NCI-H1417 treated with DMSO at 0.1 percent for 48 hours (cell line): ENCODE measurements at places on chromosomes 5 and 9.
A peak's percentile ranks its signal among the peaks of the same experiment; 100 is the strongest.

DNA sequence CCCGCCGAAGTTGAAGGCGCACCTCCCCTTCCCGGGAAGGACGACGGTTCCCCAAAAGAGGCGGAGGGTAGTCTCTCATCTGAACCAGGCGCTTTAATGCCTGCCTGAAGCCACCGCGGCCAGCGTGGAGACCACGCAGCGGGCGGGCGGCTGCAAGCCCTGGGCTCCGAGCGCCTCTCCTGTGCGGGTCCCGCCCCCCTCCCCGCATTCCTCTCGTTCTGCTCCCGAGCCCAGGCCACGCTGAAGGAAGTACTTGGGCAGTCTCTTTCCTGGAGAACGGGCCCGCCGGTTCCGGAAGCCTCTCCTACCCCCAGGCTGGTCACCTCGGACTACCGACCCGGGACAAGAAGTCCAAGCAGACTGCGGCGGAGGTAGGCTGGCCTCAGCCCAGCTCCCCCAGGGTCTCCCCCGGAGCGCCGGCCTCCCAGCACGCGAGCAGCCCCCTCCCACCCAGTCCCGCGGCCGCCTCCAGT lies 571 bp downstream of the PPIC start:
- DNase-seq = no peak

GRCh38 chr5:14793851-14794250 lies 77.7 kb downstream of the ANKH start:
- DNase-seq = no peak

DNA sequence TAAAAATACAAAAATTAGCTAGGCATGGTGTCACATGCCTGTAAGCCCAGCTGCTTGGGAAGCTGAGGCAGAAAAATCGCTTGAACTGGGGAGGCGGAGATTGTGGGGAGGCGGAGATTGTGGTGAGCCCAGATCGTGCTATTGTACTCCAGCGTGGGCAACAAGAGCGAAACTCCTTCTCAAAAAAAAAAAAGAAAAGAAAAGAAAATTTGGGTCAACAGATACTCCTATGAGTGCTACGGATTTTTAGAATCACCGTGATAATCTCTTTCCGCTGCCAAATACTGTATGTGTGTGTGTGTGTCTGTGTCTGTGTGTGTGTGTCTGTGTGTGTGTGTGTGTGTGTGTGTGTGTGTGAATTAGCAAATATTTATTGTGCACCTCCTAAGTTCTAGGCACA lies 64.4 kb downstream of the ARRDC3 start:
- no peak for DNase-seq

DNA sequence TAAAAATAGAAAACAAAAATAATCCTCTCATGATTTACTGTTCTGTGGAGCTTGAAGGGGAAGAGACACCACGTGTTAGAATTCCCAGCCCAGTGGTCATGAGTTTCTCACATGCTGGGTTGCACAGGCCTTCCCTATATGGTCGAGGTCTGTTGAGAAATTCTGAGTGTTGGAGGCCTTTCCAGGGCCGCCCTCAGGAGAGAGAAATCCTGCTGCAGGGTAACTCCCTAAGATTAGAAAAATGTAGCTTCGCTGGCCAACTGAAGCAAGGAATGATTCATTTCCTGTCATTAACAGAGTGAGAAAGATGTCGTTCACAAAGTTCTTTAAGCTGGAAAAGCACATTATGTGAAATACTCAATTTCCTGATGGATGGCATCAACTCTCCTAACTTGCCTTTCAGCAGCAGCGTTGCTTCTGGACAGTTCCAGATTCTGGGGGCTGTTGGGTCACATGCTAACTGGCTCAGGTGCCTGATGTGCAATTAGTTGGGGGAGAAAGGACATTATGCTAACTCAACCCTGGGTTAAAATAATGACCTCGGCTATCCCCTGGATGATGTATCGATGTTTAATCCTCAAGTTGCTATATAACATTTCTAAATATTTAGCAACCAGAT lies 104.8 kb upstream of the CD180 start:
- no peak for DNase-seq

DNA sequence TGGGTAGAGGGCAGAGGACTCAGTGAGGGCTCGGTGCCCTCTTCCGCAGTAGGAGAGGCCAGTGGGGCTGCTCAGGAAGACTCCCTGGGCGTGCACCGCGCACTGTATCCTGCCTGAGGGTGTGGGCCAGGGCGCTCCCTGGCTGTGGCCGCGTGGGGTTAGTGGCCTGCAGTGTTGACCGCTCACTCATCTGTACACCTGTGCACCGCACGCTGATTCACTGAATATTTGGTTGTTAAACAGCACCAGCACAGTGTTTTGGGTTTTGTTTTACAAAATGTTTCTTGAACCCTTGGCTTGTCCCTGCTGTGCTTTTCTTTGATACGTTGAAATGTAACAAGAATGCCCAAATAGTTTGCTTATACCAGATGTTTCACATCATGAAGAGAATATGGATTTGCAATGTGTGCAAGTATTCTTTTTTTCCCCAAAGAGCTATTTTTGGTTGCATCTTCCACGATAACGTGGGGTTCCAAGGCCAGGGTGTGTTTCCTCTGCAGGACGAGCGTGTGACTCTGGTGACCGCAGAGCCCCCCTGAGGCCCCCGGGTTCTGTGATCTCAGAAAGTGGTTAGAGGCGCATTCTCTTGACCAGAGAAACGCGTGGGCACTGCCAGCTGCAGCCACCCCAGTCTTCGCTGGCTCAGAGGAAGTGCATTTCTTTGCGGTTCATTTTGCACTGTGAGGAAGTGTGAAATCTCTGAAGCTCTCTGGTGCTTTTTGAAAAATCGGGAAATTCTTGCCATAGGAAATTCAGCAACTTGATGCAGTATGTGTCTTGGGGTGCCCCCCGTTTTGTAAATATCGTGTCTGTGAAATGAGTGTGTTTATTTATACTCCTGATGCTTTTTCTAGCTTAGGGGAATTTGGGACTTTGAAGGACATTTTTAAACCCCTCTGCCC lies 46.9 kb downstream of the AHRR start:
- no peak for DNase-seq

GRCh38 chr9:72575666-72576065 lies 54.3 kb downstream of the TMC1 start:
- DNase-seq = no peak

DNA sequence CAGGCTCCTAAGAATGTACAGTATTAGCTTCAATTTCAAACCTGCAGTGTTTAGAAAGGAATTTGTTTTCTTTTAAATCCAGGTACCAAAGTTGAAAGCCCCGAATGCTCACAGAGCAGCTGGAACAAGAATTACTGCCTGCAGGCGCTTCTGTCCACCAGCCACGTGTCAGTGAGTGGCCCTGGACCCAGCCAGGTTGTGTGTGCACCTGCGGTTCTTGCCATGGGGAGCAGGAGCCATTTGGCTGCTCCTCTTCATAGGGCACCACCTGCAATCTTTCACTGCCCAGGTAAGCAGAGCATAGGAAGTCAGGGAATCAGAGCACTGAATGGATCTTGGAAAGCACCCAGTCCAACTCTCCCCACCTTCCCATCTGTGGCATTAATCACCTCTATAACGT lies 79.5 kb upstream of the PIP5K1B start:
- DNase-seq = no peak

DNA sequence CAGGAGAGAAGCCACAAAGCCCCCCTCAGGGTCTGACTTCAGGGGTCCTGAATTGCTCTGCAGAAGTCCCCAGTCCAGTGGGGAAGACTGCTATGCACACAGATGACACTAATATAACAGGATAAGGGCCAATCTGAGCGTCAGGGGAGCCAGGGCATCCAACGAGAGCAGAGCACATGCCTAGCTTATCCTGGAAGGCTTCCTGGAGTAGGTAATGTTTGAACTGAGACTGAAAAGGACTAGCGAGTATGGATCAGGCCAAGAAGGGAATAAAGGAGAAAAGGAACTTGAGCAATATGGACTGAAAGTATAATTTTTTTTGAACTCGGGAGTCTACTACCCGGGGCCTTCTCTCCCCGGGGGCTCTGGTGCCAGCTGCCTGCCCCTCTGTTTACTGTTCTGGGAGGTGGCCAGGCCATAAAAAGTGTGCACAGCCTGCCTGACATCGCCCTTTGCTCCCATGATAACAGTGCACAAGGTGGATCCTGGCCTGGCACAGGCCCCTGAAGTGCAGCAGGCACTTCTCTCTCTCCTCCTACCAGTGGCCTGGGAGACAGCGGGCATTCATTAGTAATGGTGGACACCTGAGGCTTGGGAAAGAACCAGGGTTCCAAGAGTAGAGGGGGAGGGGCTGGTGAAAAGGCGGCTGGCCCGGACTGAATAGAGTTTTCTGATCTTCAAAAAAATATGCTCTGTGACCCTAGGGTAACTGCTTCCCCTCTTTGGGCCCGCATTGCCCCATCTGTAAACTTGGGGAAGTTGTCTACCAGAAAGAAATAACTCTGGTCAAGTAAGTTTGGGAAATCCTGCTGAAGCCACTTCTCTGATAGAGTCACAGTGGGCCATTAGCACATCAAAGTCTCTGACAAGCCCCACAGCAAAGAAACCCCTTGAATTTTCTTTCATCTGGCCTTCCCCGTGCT lies 4.6 kb upstream of the SLC6A7 start:
- DNase-seq = no peak

DNA sequence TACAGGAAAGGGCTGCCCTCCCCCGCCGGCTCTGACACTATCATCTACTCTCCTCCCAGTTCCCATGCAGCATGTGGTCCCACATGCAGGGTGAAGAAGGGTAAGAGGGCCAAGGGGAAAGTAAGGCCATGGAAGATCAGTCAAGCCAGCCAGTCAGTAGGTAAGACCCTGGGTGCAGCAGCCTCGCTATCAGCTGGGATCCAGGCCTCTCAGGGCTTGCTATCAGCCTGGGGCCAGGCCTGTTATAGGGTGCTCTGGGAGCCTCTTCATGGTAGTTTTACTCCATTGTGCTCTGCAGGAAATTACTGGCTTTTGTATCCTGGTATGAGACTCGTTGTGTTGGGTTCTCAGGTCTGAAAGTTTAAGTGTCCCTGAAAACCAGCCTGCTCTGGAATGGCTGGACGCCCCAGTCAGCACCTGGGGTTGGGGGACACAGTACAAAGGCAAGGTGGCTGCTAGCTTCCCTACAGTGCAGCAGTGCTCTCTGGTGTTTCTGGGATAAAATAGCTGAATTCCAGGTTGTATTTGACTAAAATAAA lies 21.4 kb downstream of the SLC22A4 start:
- DNase-seq = no peak

GRCh38 chr9:31140316-31140715 lies 1244.1 kb upstream of the ACO1 start:
- DNase-seq = no peak

- DNase-seq = no peak
These were observed 38.1 kb upstream of the VLDLR start for GRCh38 chr9:2583308-2584013.

- DNase-seq = no peak
These were observed 82.2 kb downstream of the PRELID2 start for GRCh38 chr5:145752947-145753346.

GRCh38 chr9:109251080-109251775 lies 69.6 kb downstream of the EPB41L4B start:
- peak; percentile 97 for DNase-seq

DNA sequence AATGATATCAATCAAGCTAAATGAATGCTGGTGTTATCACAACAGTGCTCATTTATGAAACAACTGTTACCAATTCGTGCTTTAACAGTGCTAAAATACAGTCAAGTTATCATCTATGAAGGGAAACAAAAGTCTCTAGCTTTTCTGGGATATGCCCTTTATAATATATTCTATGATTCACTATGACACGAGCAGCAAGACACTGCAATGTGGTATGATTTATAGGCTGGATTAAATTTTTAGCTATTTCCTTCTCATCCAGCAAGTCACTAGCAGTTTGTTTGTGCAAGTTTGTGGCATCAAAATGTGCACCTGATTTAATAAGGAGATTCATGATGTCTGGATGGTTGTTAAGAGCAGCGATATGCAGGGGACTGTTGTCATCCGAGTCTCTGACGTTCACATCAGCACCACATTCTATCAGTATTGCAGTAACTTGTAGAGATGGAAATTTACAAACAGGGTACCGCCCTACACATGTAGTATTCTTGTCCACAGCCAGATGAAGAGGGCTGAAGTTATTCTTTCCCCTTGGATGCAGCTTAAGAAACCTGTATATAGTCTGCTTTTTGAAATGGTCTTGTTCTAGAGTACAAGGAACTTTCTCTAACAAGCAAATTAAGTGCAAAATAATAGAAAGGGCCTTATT lies 20.3 kb downstream of the FEM1C start:
- DNase-seq = no peak

- no peak for DNase-seq
These were observed 19.1 kb upstream of the TTLL11 start for GRCh38 chr9:122112238-122112637.

- no peak for DNase-seq
These were observed 43.7 kb upstream of the TRPC7 start for GRCh38 chr5:136409000-136409399.

GRCh38 chr9:97491216-97491999 lies 10.1 kb upstream of the TMOD1 start:
- no peak for DNase-seq

DNA sequence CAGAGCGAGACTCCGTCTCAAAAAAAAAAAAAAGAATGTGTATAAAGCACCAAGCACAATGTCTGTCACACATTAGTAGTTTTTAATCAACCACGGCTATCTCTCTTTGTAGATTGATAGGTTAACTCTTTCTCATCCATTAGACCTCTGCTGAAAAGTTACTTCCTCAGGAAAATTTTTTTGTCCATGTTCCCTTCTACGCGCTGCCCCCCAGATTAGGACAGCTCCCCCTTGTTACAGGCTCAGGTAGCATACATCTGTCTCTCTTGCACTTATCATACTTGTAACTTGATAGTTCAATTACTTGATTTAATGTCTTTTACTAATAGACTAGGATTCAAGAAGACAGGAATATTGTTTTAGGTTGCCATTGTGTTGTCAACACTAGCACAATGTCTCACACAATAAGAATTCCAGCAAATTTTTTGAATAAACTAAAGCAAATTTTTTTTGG lies 1.5 kb downstream of the SPDL1 start:
- no peak for DNase-seq

- no peak for DNase-seq
These were observed 20.4 kb downstream of the ANKS6 start for GRCh38 chr9:98775831-98776441.

DNA sequence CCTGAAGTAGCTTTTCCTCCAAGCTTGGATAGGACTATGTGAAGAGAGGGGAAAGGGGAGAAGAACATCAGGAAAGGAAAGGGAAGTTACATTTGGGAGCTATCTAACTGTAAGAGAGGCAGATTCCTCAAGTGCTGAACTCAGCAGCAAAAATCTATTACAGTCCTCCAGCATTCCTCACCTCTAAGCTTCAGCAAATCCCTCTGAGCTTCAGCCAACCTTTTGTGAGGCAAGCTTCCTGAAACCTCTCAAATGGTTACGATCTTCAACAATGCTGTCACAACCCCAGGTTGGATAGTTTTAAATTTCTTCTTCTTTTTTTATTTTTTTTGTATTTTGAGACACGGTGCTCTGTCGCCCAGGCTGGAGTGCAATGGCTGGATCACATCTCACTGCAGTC lies 2.5 kb upstream of the RNF38 start:
- DNase-seq = no peak

- no peak for DNase-seq
These were observed 26.9 kb downstream of the KLF4 start for GRCh38 chr9:107462691-107463090.

GRCh38 chr5:112329419-112330090 lies 89.5 kb downstream of the EPB41L4A start:
- no peak for DNase-seq

- DNase-seq = no peak
These were observed 4.6 kb downstream of the TGFBR1 start for GRCh38 chr9:99109522-99109921.

GRCh38 chr9:87256973-87257372 lies 240.7 kb upstream of the DAPK1 start:
- no peak for DNase-seq

GRCh38 chr9:79953908-79954307 lies 382.1 kb downstream of the TLE4 start:
- no peak for DNase-seq

GRCh38 chr5:126368239-126368812 lies 54.9 kb upstream of the GRAMD2B start:
- DNase-seq = no peak
